ENCODE measurements at places on chromosomes 2 and 18. TPM values are rescaled to one million over a fixed set of nuclear protein-coding genes. Genes with fewer than 3 reads are reported as not detected.

- no peaks in the 10 kb centered on the region for H3K27me3 ChIP-seq
- no peaks in the 10 kb centered on the region for H3K36me3 ChIP-seq
- no peaks in the 10 kb centered on the region for H3K4me1 ChIP-seq
- no peak overlapping the region for H3K27ac ChIP-seq
- DNase-seq = peak; percentile 29
Observed at GRCh38 chr18:48843162-48843561, 107.6 kb downstream of the SMAD7 start.

GRCh38 chr2:8522687-8523086 lies 159.2 kb upstream of the ID2 start:
- H3K36me3 ChIP-seq = no peaks in the 10 kb centered on the region
- H3K4me1 ChIP-seq = no peaks in the 10 kb centered on the region
- H3K4me3 ChIP-seq = no peak overlapping the region

DNA sequence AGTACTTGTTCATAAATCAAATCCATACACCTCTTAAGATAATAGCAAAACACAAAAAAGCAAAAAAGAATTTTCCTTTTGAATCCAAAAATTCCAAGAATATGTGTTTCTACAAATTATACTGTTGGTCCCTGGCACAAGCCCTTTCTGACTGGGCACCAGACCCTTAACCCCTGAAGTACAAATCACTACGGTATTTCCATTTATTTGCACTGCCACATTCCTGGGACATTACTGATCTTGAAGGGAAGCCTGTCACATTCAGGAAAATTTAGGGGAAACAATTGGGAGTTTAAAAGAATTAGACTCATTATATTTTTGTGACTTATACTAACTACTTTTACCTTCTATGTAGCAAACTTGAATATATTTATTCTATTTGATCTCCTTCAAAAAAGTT lies 98.8 kb downstream of the ZNF521 start:
- H3K27me3 ChIP-seq = no peaks in the 10 kb centered on the region
- no peaks in the 10 kb centered on the region for H3K36me3 ChIP-seq
- H3K4me3 ChIP-seq = no peak overlapping the region
- H3K27ac ChIP-seq = no peak overlapping the region

DNA sequence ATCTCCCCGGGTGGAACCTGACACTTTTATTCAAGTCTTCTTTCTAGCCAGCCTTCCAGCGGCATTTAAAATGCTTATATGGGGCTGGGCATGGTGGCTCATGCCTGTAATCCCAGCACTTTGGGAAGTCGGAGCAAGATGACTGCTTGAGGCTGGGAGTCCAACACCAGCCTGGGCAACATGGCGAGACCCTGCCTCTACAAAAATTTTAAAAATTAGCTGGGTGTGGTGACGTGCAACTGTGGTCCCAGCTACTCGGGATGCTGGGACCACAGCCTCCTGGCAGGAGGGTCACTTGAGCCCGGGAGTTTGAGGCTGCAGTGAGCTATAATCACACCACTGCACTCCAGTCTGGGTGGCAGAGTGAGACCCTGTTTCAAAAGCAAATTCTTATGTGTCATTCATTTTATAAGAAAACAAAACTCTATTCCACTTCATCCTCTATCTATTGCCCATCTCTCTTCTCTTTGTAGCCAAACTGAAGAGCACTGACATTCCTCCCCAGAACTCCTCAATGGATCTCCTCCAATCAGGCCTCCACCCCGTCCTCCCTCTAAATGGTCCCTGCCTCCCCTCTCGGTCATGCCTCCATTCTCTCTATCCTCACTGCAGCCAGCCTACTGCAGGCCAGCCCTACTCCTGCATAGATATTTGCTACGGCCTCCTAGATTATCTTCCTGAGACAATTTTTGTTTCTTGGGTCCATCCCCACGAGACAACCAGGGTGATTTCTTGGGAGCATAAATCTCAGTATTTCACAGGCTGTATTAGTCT lies 18.0 kb upstream of the RHOB start:
- H3K4me1 ChIP-seq = no peaks in the 10 kb centered on the region
- H3K4me3 ChIP-seq = no peak overlapping the region
- no peak overlapping the region for H3K27ac ChIP-seq
- H3K27me3 ChIP-seq = no peaks in the 10 kb centered on the region
- no peaks in the 10 kb centered on the region for H3K36me3 ChIP-seq

GRCh38 chr2:135563793-135564192 lies 32.5 kb downstream of the R3HDM1 start:
- DNase-seq = no peak
- H3K4me3 ChIP-seq = no peak overlapping the region
- no peaks in the 10 kb centered on the region for H3K36me3 ChIP-seq
- H3K27ac ChIP-seq = no peak overlapping the region

- no peaks in the 10 kb centered on the region for H3K4me1 ChIP-seq
- no peaks in the 10 kb centered on the region for H3K27me3 ChIP-seq
Observed at GRCh38 chr18:58501066-58501896, 127.6 kb downstream of the ALPK2 start.

DNA sequence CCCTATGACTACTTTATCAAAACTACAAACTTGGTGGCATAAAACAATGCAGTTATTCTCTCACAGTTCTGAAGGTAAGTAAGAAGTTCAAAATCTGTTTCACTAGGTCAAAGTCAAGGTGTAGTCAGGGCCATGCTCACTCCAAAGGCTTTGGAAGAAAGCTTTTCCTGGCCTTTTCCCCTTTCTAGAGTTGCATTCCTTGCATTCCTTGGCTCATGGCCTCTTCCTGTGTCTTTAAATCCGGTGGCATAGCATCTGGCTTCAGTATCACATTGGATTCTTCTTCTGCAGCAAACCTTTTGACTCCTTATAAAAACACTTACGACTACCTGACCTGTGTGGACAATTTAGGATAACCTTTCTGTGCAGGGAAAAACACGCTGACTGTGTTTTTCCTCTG lies 543.5 kb upstream of the HNMT start:
- no peak for DNase-seq
- no peak overlapping the region for H3K4me3 ChIP-seq
- H3K27ac ChIP-seq = no peak overlapping the region

GRCh38 chr2:68235090-68235489 lies 17.2 kb downstream of the PPP3R1 start:
- DNase-seq = no peak
- no peaks in the 10 kb centered on the region for H3K36me3 ChIP-seq
- no peak overlapping the region for H3K27ac ChIP-seq
- no peak overlapping the region for H3K4me3 ChIP-seq

DNA sequence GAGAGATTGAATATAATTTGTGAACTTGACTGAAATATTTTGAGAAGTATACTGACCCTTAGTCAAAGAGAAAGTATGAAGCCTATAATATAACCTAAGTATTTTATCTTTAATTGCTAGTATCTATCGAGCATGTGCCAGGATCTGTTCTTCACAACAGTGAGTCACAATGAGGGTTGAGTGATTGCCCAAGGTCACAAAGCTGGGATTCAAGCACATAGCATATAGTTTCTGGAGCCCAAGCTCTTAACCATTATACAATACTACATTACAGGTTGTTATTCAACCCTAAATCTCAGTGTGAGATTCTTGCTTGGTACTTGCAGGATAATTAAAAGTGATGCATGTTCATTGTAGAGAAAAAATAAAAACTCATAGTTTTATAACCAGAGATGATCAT lies 97.2 kb downstream of the RAB3GAP1 start:
- no peak for DNase-seq
- H3K36me3 ChIP-seq = no peaks in the 10 kb centered on the region
- H3K27me3 ChIP-seq = no peaks in the 10 kb centered on the region
- H3K4me1 ChIP-seq = no peaks in the 10 kb centered on the region

GRCh38 chr2:223019987-223020717 lies 31.8 kb upstream of the KCNE4 start:
- no peaks in the 10 kb centered on the region for H3K36me3 ChIP-seq
- no peak overlapping the region for H3K27ac ChIP-seq
- H3K4me3 ChIP-seq = no peak overlapping the region
- no peaks in the 10 kb centered on the region for H3K27me3 ChIP-seq
- no peaks in the 10 kb centered on the region for H3K4me1 ChIP-seq

GRCh38 chr2:64543008-64543697 lies 19.0 kb downstream of the AFTPH start:
- no peak overlapping the region for H3K4me3 ChIP-seq
- peaks cover 5% of the 10 kb centered on the region for H3K4me1 ChIP-seq
- DNase-seq = no peak
- no peak overlapping the region for H3K27ac ChIP-seq
- no peaks in the 10 kb centered on the region for H3K36me3 ChIP-seq

- H3K27me3 ChIP-seq = no peaks in the 10 kb centered on the region
- H3K4me3 ChIP-seq = no peak overlapping the region
- no peaks in the 10 kb centered on the region for H3K4me1 ChIP-seq
- H3K27ac ChIP-seq = no peak overlapping the region
- H3K36me3 ChIP-seq = no peaks in the 10 kb centered on the region
Observed at GRCh38 chr2:233353101-233353768, 1.1 kb upstream of the DGKD start.

DNA sequence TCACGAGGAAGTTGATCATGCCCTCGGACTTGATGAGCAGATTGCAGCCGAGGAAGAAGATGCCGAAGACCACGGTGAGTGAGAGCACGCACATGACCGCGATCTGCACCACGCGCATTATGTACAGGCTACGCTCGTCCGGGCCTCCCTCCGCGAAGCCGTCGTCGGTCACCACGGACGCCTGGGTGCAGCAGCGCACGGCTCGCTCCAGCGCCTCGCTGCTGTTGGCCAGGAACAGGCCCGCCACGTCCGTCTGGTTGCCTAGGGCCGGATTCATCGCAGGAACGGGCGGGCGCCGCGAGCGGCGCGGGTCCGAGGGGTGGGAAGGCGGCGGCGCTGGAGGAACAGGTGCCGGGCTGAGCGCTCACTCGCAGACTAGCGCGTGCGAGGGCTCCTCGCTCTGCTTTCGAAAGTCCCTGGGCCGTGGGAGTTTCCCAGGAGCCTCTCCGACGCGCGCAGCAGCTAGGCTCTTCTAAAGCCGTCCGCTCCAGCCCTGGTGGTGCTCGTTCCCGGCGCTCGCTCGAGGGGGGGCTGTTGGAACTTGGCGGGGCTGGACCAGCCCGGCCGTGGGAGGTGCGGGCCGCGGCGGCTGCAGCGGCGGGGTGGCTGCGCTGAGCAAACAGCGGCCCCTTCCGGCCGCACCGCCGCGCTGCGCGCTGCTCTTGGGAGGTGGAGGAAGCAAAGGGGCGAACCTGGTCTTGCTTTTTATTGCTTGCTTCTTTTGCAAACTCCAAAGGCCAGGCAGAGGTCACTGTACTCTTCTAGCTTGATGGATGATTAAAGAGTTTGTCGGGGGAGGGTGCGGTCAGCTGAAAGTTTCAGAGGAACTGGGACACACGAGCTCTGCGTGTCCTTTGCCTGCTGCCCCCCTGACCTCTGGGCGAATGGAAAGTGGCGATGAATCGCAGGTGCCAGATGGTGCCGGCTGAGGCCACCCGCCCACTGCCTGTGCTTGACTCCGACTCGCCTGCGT lies at the start of gene RPRM:
Gene RPRM, minus strand, starts transcription at position 474 of the 973 bp plus-strand sequence. Its CDS starts 197 bp downstream, at position 277.
- H3K27ac ChIP-seq = no peak within 1 kb of the TSS
- no peaks in the 10 kb centered on the region for H3K4me1 ChIP-seq
- H3K27me3 ChIP-seq = no peaks in the 10 kb centered on the region
- H3K36me3 ChIP-seq = no peaks in the 10 kb centered on the region
- DNase-seq = peak; percentile 94
- peak within 1 kb of the TSS; percentile 22 for H3K4me3 ChIP-seq

DNA sequence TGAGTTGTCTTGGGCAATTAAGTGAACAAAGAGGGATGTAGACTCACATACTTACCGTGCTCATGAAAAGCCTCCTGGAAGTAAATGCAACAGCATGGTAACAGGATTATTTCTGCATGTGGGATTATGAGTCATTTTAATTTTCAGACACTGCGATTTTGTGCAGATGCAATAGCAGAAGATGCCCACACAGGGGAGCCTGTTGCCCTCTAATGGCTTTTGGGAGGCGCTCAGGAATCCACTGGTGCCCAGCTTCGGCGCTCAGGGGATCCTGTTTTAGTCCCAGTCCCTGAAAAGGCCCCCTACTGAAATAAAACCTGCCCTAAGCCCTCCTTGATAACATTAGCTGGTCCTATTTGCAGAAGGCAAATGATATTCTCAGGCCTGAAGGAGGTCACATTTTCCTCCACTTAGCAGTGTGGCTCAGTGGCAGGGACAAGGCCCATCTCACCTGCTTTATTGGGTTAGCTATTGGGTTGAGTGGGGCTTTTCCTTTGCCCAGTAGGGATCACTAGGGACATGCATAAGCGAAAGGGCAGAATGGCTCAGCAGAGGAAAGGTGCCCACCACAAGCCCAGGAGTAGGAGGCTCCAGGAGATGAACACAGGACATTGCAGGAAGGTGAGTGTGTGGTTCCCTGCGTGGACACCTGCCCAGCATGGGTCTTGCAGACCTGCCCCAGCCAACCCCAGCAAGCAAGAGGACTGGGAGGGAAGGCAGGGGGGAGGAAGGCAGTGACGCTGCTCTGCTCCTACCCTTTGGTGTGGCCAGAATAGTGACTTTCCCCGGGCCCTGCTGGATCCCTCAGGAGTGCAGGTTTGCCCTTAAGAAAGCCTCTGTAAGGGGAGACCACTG lies 26.5 kb upstream of the KCNS3 start:
- H3K4me1 ChIP-seq = no peaks in the 10 kb centered on the region
- no peaks in the 10 kb centered on the region for H3K27me3 ChIP-seq
- H3K36me3 ChIP-seq = no peaks in the 10 kb centered on the region
- peak; percentile 68 for DNase-seq

DNA sequence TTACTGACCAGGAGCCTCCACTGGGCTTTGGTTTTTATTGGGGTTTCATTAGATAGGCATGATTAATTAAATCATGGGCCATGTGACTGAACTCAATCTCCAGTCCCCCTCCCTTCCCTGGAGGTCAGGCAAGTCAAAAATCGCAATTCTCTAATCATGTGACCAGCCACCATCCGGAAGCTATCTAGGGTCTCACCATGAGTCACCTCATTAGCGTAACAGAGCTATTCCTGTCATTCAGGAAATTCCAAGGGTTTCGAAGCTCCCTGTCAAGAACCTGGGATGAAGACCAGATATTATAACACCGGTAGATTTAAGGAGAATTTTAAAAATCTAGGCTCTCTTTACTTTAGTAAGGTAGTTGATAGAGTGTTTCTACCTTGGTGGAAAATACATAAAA lies 180.3 kb upstream of the TCF4 start:
- H3K36me3 ChIP-seq = no peaks in the 10 kb centered on the region
- DNase-seq = no peak
- H3K27ac ChIP-seq = no peak overlapping the region
- H3K4me1 ChIP-seq = no peaks in the 10 kb centered on the region

The ACTG2 gene
- total RNA-seq = 1,843 TPM

The TUBB8B gene
- not detected for total RNA-seq

The TRPM8 gene
- not detected for total RNA-seq

The SRD5A2 gene
- total RNA-seq = not detected

The FKBP1B gene
- 5.9 TPM for total RNA-seq

The DLGAP1 gene
- total RNA-seq = 6.6 TPM
